Caco-2 (cell line): ENCODE measurements at places on chromosomes 5 and 9. TPM values are rescaled to one million over a fixed set of nuclear protein-coding genes. Genes with fewer than 3 reads are reported as not detected.

GRCh38 chr9:86716326-86716922 lies 230.9 kb downstream of the GAS1 start:
- no peaks in the 10 kb centered on the region for H3K4me1 ChIP-seq
- no peak for DNase-seq
- H3K27ac ChIP-seq: no peak overlapping the region
- H3K36me3 ChIP-seq: no peaks in the 10 kb centered on the region
- no peaks in the 10 kb centered on the region for H3K27me3 ChIP-seq

DNA sequence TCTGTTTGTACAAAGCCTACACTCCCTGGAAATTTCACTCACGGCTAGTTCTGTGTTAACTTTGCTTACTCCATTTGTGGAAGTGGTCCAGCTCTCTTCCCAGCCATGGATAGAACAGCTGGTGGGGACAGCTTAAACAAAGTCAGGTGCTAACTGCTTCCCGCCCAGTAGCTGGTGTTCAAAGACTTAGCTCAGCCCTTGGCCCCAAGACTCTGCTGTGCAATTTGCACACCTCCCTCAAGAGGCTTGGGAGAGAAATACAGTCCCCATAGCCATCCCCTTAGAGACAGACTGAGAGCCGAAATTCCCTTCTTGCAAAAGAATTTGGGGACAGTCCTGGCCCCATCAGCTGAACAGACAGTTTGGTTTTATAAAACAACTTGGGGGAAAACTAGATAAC lies 73.8 kb upstream of the RAI14 start:
- H3K4me1 ChIP-seq: peaks cover 12% of the 10 kb centered on the region; the same call in 1 of the 2 replicates
- no peaks in the 10 kb centered on the region for H3K27me3 ChIP-seq
- no peak overlapping the region for H3K4me3 ChIP-seq
- no peak overlapping the region for H3K27ac ChIP-seq

DNA sequence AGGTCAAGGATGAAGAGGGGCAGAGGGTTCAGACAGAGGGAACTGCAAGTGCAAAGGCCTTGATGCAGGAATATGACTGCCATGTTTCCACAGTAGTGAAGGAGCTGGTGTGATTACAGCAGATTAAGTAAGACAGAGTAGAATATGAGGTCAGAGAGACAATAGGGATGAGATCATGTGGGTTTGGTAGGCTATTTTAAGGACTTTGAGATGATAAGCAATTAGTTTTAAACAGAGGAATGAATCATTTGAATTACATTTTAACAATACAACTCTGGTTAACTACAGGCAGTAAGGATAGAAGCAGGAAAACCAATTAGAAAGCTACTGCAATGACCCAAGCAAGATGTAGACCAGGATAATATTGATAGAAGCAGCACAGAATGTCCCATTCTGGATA lies 7.7 kb downstream of the CENPK start:
- no peaks in the 10 kb centered on the region for H3K36me3 ChIP-seq
- no peaks in the 10 kb centered on the region for H3K4me1 ChIP-seq
- H3K4me3 ChIP-seq: no peak overlapping the region
- H3K27me3 ChIP-seq: no peaks in the 10 kb centered on the region
- no peak overlapping the region for H3K27ac ChIP-seq
- DNase-seq: no peak

DNA sequence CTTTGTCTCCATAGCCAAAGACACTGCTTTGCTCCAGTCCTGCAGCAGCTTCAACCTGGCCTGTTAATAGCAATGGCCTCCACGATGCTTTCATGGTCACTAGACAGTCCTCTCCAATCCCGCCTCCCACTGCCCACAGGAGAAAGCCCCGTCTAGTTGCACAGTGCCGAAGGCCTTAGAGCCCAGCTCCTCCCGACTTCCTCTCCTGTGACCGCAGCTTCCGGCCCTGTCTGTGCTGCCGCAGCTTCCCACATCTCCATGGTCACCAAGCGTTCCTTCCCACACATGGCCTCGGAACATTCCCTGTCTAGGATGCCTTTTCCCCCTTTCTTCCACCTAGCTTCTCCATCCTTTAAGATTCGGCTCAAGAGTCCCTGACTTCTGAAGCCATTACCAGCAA lies 23.4 kb downstream of the PCA3 start:
- no peaks in the 10 kb centered on the region for H3K27me3 ChIP-seq
- no peaks in the 10 kb centered on the region for H3K4me1 ChIP-seq
- H3K27ac ChIP-seq: no peak overlapping the region
- no peaks in the 10 kb centered on the region for H3K36me3 ChIP-seq
- DNase-seq: no peak

GRCh38 chr9:94872083-94872833 lies 145.8 kb downstream of the AOPEP start:
- H3K27me3 ChIP-seq: no peaks in the 10 kb centered on the region
- H3K27ac ChIP-seq: peak overlapping the region; percentile 69
- no peaks in the 10 kb centered on the region for H3K36me3 ChIP-seq
- H3K4me3 ChIP-seq: no peak overlapping the region

DNA sequence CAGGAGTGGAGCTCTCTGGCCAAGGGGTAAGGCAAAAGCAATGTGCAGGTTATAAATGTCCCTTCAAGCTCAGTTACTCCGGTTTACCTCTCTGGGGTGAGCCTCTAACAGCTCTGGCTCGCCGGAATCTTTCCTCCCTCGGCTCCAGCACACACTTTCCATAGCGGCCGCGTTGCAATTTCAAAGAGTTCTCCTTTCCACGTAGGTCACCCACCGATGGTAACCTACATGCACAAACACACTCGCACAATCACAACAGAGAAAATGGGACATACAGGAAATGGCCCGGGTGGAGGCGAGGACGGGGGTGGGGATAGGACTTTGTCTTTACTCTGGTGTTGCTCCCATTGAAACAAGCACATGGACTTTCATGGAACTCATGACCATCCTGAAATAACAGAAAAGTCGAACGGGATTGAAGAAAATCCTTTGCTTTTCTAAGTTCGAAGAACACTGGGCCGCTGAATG lies 1.2 kb downstream of the LHFPL2 start:
- H3K36me3 ChIP-seq: no peaks in the 10 kb centered on the region; the same call in 1 of the 2 replicates
- H3K27me3 ChIP-seq: no peaks in the 10 kb centered on the region
- peak overlapping the region; percentile 76 for H3K4me3 ChIP-seq
- peaks cover 15% of the 10 kb centered on the region for H3K4me1 ChIP-seq

The GABRA6 gene
- not detected in 2 replicates for total RNA-seq

The CARTPT gene
- total RNA-seq: not detected in 2 replicates

The NR6A1 gene
- total RNA-seq: 30.6 and 33.6 TPM in 2 replicates

The ADAMTS2 gene
- 0.05 and 0.23 TPM in 2 replicates for total RNA-seq

The ZNF300 gene
- total RNA-seq: 1.8 and 2.2 TPM in 2 replicates

The SLC6A3 gene
- not detected in 2 replicates for total RNA-seq

The CCDC69 gene
- 5.1 TPM in 2 replicates for total RNA-seq

The AKNA gene
- 43.0 and 57.8 TPM in 2 replicates for total RNA-seq
